ENCODE measurements at places on chromosomes 1 and 21.

DNA sequence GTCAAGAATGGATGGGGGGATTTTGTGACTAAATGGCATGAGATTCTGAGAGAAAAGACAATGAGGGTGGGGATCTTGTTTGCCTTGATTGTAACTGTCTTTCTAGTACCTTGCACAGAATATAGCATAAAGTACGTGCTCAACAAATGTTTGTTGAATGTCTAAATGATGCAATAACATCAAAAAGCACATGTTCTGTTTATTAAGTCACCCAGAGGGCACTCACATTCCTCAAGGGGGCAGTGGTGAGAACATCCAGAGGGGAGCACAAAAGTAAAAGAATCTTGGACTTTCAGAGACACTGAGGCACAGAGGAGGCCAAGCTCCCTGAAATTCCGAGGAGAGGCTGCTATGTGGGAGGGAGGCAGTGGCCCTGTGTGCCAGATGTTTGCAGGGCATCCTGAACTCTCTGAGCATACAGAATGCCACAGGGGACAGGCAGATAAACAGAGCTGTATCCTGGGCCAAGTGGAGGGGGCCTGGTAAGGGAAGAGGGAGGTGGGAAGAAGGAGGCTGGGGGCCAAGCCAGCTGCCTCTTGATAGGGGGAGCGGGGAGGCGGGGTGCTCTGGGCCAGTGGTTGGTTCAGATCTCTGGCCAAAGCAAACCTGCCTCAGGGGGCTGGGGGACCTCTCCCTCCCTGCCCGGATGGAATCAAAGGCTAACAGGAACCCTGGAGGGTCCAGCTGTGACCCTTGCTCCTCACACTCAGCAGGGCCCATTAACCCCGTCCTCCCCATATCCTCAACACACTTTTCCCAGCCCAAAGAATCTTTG, 6.5 kb upstream of the ATP1A2 start:
- DNase-seq: no peak

DNA sequence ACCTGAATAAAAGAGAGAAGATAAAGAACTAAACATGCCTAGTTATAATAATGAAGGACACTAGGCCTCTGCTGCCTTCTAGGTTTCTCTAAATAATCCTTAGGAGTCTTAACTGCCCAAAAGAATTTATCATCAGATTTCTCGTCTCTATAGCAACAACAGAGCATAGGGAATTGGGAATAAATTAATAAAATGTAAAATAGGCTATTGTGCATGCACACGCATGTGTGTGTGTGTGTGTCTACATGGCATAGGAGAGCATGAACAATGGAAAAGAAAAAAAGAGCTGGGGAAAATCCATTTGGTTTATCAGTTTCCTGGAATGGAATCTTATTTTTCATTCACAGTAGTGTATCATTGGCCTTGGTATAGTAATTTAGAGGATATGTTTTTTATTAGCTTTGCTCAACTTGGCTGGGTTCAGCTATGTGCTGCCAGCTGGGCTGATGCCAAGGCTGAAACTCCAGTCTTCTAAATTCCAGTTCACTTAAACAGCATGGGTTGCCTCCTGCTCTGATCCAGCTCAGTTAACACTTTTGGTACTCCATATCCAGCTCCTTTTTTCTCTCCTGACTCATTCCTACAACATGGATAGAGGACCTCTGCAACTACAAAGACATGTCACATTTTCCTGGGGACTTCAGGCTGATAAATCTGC, 80.6 kb upstream of the SLFNL1 start:
- DNase-seq: no peak

GRCh38 chr1:2238361-2239012, 10.4 kb downstream of the SKI start:
- no peak for DNase-seq

- DNase-seq: no peak
These were observed 15.5 kb downstream of the BLZF1 start for GRCh38 chr1:169383449-169383848.

GRCh38 chr1:10507111-10507879, 32.5 kb downstream of the PEX14 start:
- DNase-seq: no peak

DNA sequence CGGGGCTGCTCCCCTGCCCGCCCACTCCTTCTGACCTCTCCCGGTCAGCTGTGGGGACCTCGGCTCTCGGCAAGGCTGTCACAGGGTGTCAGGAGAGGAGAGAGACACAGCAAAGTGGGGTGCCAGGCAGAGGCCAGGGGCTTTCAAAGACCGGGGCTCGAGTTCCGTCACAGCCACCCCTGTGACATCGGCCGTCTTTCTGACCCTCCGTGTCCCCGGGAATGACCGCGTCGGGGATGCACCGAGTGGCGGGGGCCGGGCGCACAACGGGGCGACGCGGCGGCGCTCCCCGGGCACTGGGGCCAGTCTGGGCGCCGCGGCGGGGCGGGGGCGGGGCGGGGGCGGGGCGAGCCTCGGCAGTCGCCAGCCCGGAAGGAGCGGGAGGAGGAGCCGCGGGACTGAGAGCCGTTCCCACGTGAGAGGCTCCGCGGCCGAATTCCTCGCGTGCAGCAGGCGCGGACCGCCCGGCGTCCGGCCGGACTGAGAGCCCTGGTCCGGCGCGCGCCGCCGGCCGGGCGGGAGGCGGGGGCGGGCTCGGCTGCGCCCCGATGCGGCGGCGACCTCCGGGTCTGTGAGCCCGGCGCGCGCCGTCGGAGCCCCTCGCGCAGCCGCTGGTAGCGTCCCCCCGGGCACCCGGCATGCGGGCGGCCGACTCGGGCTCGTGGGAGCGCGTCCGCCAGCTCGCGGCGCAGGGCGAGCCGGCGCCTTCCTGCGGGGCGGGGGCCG, 229.7 kb upstream of the TMEM51 start:
- no peak for DNase-seq

DNA sequence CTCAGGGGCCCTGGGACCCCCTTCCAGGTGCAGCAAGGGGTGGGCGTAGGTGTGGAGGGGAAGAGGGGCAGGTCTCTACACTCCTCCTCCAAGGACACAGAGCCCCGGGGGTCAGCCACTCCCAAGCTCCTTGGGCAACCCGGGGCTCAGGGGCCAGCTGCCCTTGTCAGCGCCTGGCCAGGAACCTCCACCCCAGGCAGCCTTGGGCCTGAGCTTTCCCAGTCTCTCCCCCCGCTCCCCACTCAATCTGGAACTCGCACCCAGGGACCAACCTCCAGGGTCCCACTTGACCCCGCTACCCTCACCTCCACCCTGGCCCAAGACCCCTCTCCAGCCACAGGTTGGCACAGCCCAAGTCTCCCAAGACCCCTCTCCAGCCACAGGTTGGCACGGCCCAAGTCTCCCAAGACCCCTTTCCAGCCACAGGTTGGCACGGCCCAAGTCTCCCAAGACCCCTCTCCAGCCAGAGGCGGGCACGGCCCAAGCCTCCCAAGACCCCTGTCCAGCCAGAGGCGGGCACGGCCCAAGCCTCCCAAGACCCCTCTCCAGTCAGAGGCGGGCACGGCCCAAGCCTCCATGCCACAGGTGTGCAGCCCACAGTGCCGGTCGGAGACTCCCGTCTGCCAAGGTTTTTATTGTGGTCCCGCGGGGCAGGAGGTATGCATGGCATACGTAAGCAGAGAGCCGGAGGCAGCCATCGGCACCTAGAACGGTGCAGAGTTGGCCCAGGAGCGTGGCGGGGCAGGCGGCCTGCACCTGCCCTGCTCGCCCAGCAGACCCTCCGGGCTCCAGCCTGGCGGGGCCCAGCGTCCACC, 3.0 kb downstream of the TNFRSF4 start:
- no peak for DNase-seq

GRCh38 chr1:153533689-153534201, 2.0 kb downstream of the S100A6 start:
- DNase-seq: no peak

- DNase-seq: no peak
These were observed 153.3 kb downstream of the TOMM20 start for GRCh38 chr1:234975122-234975940.

- no peak for DNase-seq
These were observed 168.6 kb upstream of the CSF3R start for GRCh38 chr1:36651176-36651910.

- no peak for DNase-seq
These were observed 77.8 kb downstream of the ALPL start for GRCh38 chr1:21586846-21587601.

DNA sequence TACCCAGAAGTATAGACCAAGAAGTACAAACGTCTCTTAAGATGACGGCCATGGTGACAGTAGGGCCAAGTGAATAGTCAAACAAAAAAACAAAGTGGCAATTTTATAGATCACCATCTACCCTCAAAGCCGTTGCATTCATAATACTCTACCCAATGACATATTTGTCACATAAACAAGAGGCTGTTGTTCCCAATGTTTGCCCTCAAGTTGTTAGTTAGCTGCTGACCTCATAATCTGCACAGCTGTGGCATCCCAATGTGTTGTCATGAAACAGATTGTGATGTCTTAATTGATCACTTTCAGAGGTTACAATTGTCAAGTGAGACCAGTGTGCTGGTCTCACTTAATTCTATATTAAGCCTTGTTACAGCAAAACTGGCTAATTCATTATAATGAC, 333.8 kb downstream of the ST6GALNAC3 start:
- DNase-seq: no peak

DNA sequence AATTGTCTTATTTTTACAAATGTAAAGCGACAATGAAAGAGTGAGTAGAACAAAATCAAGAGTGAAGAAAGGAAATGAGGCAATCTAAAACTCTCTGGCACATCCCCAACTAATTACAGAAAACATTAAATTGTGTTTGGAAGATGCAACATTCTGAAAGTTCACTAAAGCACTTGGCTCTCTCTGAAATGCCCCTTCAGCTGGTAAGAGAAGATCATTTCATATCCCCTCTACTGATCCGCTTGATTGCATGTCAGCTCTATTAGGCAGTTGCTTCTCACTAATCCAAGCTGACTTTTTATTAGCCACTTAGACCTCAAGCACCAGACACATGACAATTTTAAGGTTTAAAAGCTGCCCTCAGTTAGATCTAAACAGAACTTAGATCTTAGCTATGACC, 262.8 kb upstream of the PRMT6 start:
- no peak for DNase-seq

DNA sequence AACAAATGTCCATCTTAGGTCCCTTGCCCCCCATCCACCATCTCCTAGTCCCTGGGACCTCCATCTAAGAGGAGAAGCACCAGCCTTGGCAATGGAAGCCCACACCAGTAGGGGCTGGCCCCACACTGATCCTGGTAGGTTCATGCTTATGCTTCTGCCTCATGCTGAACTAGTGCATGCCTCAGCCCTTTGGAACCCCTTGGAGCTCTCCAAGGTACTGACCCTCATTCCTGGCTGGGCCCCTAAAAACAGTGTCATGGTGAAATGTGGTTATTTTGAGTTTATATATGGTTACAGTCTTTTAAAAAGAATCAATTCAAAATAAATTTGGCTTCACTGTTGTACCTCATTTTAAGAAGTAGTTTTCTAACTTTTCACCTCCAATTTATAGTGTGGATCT, 108.3 kb downstream of the HIVEP3 start:
- no peak for DNase-seq

DNA sequence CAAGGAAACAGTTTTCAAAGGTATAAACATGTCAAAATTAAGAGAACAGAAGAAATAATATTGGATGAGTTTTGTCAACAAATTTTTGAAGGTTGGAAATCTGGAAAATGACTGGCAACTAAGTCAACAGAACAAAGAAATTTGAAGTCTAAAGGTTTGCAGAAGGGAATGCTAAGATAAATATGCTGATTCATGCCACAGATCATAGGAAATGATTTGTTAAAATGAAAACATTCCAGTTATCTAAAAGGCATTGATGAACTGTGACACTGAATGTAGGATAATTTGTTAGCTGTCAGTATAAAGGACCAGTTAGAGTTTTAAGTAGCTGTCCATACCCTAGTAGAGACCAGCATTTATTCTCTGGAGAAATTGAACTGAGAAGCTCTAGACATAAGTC, 157.9 kb upstream of the CHRM3 start:
- DNase-seq: no peak

GRCh38 chr1:219381396-219381795, 207.7 kb downstream of the LYPLAL1 start:
- DNase-seq: no peak

GRCh38 chr21:26888931-26889330, 43.7 kb upstream of the ADAMTS1 start:
- DNase-seq: no peak

DNA sequence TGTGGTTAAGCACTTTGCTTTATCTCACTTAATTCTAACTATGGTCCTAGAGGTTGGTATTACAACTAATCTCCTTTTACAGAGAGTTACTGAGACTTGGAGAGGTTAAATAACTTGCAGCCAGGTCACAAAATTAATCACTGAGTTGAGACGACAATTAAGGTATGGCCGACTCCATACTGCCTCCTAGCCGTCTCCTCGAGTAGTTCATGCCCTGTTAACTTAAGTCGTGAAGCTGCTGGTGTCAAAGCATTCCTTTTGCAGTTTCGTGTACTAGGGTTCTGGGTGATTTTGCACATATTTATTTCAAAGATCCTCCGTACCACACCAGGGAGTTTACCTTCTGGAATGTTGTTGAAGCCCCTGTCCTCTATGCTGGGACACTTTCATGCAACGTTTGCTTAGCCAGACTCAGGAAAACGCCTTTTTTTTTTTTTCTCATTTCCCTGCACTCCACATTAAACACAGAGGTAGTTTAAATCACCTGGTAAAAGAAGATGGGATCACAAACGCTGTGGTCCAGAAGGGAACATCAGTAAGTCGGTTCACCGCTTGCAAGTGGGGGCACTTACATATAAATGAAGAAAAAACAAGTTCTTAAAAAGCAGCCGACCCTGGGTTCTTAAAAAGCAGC, 570 bp upstream of the NEK7 start:
- DNase-seq: no peak

DNA sequence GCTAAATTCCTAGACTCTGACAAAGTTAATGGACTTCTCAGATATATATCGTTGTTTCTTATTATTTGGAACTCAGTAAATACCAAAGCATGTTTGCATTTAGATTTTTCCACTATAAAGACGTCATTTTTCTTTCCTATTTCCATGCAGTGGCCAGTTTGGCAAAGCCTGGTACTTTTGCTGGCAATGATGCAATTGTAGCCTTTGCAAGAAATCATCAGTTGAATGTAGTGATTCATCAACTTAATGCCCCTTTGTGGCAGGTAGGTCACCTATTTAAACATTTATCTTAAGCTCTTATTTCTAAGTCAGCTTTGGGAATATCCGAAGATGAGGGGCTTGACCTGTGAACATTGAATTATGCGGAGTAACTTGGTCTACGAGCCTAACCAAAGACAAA, 12.0 kb downstream of the OTUD3 start:
- DNase-seq: no peak

GRCh38 chr1:155979597-155980343, 1.4 kb upstream of the ARHGEF2 start:
- DNase-seq: no peak

GRCh38 chr1:107788206-107789202, 176.5 kb downstream of the VAV3 start:
- no peak for DNase-seq

DNA sequence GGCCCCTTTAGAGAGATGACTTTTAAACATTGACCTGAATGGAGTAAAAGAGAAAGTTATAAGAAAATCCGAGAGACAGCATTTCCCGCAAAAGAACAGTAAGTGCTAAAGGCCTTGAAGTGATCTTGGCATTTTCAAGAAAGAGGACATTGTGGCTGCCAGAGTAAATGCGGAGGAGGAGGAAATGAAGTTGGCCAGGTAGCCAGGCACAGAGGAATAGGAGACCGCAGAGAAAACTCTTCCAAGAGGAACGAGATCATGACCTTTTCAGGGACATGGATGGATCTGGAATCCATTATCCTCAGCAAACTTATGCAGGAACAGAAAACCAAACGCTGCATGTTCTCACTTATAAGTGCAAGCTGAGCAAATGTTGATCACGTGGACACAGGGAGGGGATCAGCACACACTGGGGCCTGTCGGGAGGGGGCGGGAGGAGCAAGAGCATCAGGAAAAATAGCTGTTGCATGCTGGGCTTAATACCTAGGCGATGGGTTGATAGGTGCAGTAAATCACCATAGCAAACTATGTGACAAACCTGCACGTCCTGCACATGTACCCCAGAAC, 49.7 kb downstream of the EEIG2 start:
- no peak for DNase-seq
